Activated naive CD4-positive, alpha-beta T cell treated with anti-CD3 and anti-CD28 coated beads, Interleukin-2, amount 10 ng/mL, durations not matched to agents 5 hours and 36 hours (primary cell): ENCODE measurements at places on chromosomes 1 and 21. TPM values are rescaled to one million over a fixed set of nuclear protein-coding genes. Genes with fewer than 3 reads are reported as not detected.

SPATA46 gene
- not detected for total RNA-seq

CCT3 gene
- total RNA-seq, result 186 TPM

AMY1B gene
- not detected for total RNA-seq

RSPH1 gene
- total RNA-seq, result not detected

CRYBG2 gene
- total RNA-seq, result 1.4 TPM

RNASEL gene
- 5.8 TPM for total RNA-seq
